ENCODE measurements at places on chromosomes 6 and 20.

DNA sequence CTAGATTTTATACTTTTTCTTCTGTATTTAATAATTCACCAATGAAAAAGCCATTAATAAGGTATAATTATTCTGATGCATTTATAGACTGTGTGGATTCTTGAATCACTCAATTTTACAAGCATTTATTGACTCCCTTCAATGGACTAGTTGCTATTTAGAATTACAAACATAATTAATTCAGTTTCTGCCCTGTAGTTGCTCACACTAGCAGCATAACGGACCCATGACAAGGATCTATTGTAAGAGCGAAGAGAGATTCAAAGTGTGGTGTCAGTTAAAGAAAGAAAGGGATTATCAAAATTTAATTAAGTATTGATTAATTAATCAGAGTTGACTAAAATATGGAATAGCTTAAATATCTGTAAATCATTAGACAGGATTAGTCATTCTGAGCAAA lies 602.6 kb upstream of the PTCHD4 start:
- DNase-seq, result no peak

- DNase-seq, result no peak
These were observed 41.5 kb upstream of the FNDC1 start for GRCh38 chr6:159127701-159128100.

- DNase-seq, result no peak
These were observed 945.8 kb upstream of the ADGRB3 start for GRCh38 chr6:67689329-67689728.

DNA sequence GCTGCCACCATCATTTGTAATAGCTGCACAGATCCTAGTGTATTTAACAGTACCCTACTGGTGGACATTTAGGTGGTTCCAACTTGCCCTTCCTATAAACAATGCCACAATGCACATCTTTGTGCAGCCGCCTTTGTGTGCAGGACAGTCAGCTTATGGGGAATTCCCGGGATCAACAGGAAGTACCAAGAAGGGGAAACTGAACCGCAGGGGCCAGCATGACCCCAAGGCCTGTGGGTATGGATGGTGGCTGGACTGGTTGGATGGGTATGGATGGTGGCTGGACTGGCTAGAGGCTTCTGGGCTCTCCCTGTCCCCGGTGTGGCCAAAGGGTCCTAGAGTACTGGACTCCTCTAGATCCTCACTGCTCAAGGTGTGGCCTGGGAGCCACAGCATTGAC lies 46.7 kb downstream of the CEBPB start:
- no peak for DNase-seq

GRCh38 chr6:153085239-153085638 lies 45.8 kb downstream of the RGS17 start:
- DNase-seq, result no peak

GRCh38 chr20:7155282-7155681 lies 387.8 kb downstream of the BMP2 start:
- DNase-seq, result no peak

GRCh38 chr6:99026135-99026534 lies 78.4 kb upstream of the FBXL4 start:
- DNase-seq, result no peak

Data from stimulated activated CD4-positive, alpha-beta T cell treated with anti-CD3 and anti-CD28 coated beads, Interleukin-1b, Interleukin-23, amount 100 ng/mL, for 1 hour (primary cell).